Activated CD8-positive, alpha-beta memory T cell treated with anti-CD3 and anti-CD28 coated beads for 1 hour (primary cell): ENCODE measurements at places on chromosomes 7 and 10.

DNA sequence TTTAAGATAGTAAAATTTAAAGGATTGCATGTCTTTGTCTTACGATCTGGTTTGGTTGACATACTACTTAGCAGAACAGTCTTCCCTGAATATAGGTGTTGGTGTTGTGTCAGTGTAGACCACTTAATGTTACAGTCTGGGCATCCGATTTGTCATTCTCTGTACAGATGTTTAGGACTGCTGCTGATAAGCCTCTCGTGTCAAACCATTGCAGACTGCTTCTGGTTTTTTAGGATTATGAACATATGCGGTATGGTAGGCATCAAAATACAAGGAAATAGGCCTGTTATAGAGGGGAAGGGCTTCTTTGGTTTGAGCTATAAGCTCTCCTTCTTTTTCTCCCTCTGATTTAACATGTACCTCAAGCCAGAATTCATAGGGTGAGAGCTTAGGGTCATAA lies 7.4 kb downstream of the CYP3A43 start:
- no peak for DNase-seq

DNA sequence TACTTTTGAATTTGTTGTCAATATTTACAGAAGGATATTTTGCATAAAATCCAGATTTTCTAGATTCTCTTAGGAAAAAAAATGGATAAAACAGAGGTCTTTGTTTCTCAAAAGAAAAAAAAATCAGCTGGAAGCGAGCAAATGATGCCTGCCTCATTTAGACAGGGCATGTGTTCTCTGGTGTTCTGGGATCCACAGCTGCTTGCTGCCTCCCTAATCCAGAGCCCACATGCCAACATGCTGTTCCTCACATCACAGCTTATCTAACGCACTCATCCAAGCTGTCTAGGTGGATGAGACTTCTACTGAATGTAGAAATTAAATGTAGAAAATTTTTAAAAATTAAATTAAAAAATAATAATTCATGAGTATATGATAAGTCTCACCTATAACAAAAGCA lies 630.1 kb downstream of the SORCS1 start:
- no peak for DNase-seq

DNA sequence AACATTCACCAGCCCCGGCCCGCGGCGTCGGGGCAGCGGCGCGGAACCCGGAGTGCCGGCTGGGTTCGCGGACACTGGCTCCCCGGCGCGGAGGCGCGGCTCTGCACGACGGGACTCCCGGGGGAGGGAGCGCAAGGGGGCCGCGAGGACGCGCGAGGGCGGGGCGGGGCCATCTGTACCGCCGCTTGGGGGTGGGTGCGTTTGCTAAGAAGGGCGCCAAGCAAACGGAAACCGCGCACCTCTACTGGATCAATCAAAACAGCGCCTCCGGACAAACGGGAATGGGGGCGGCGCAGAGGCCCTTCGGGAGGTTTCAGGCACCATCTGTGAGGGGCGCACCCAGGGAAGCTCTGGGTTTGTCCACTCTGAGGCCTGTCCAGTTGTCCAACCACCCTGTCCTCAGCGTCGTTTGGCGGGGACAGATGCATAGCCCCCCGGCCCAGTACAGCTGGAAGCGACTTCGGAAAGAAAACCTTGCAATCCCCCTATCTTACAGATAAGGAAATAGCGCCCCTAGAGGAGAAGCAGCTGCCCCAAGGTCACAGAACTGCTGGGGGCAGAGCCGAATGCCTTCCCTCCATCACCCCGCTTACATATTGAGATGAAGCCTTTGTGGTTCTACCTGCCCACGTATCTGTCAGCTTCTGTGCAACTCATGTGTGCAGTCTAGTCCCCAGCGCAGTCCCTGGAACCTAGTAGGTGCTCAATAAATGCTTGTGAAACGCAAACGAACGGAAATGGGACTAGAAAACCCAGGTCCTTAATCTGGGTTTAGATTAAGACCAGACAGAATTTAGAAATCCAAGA lies 10.7 kb upstream of the SLIT1 start:
- peak; percentile 39 for DNase-seq

DNA sequence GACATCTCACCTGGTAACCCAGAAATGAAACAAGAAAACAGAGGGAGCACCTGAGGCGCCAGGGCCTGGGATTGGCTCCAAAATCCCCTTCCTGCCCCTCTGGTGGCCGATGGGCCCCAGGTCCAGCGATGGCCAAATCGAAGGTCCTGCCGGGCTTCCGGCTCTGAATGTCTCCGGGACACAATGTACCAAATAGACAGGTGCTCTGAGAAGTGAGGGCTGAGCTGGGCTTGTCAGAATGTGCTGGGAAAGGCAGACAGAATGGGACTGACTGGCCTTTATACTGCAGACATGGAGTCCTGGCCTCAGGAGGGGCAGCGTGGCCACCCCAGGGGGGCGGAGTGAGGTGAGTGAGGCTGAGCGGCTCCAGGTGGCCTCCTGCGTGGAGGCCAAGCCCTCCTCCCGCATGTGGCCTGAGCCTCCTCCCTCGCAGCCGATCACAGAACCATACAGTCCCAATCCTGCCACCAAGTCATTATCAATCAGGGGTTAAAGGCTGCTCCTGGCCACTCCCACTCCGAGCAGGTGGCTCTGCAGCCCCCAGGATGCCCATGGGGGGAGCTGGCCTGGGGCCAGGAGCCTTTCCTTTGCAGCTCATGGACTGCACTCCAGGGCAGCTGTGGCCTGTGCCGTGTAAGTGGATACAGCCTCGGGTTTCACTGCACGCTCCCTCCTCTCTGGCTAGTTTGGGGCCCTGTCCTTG lies 185.5 kb downstream of the ADARB2 start:
- no peak for DNase-seq
